ENCODE measurements at places on chromosomes 2 and 18.

- no peak for DNase-seq
Observed at GRCh38 chr2:123463886-123464285, 561.2 kb upstream of the CNTNAP5 start.

DNA sequence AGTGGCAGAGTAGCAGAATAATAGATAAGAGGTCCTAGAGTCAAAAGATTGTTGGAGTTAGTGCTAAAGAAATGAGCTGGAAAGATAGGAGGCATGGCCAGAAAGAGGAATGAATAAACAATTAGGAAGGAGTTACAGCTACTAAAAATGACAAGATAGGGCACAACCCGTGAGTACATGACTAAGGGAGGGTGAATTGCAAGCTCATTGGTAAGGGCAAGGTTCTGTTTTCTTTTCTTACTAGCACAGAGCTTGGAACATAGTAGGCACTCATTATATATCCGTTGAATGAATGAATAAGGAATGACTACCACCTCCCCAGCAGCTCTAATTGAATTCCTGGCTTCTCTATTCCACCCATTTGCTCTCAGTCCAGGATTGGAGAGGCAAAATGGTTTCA is 5.7 kb upstream of the MARCO start:
- DNase-seq: no peak

- DNase-seq: no peak
Observed at GRCh38 chr2:128836559-128837100, 518.0 kb upstream of the HS6ST1 start.

DNA sequence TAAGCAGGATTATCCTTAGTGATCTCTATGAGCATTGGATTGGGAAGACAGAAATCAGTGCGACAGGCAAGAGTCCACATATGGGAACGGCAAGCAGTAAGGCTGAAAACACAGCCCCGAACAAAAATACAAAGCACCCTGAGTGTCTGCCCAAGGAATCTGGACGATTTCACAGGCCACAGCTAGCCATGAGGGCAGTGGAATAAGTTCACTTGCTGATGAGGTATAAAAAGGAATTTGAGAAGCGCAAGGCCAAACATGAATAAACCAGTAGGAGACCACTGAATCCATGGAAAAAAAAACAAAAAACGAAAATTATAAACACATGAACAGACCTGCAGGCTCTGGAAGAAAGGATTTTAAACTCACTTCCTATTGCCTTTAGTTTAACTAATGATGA is 24.3 kb downstream of the WDSUB1 start:
- no peak for DNase-seq

- DNase-seq: no peak
Observed at GRCh38 chr2:50647381-50647780, 384.6 kb downstream of the NRXN1 start.
